ENCODE measurements at places on chromosomes 4 and X. TPM values are rescaled to one million over a fixed set of nuclear protein-coding genes. Genes with fewer than 3 reads are reported as not detected.

DNA sequence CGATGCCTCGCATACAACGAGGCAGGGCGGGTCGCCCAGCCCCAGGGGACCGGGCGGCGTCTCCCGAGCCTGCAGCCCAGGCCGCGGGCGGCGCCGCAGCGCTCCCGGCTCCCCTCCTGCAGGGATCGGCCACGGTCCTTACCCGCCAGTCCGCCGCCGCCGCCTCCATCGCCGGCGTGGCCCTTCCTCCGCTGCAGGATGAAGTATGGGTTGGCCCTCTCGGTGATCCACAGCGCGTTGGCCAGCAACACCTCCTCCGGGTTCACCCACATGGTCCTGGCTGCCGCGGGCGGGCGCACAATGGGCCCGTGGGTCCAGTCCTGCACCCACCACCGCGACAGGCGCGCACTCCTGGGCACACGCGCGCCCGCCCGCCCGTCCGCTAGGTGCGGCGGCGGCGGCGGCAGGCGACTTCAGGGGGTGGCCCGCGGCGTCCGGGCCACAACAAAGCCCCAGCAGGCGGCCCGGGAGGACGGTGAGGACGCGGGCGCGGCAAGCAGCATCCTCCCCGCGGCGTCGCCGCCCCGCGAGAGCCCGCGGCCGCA, 339 bp downstream of the TBC1D9 start:
- DNase-seq = peak; percentile 77

GRCh38 chrX:77704881-77705280, 81.1 kb downstream of the ATRX start:
- DNase-seq = no peak

DNA sequence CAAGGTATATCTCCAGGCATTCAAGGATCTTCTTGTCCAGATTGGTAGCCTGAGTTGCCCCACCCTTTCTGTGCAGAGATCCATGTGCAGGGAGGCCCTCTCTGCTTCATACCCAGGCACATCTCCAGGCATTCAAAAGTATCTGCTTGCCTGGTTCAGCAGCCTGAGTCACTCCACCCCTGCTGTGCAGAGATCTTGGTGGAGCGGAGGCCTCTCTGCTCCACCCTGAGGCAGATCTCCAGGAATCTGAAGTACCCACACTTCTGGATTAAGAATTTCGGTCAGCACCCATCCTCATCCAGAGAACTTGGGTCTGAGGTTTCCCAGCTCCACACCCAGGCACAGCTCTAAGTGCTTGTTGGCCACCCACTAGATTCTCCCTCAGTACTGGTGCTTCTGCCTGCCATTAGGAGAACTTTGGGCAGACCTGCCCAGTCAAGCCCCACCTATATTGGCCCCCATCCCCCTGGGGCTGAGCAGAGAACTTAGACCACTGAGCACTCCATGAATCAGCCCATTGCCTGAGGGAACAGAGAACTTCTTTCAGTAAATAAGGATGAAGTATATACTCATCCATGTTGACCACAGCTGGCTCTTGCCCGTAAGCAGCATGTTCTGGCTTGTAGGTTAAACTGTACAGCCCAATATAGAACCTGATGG, 199.5 kb upstream of the ZCCHC13 start:
- DNase-seq = peak; percentile 73

DNA sequence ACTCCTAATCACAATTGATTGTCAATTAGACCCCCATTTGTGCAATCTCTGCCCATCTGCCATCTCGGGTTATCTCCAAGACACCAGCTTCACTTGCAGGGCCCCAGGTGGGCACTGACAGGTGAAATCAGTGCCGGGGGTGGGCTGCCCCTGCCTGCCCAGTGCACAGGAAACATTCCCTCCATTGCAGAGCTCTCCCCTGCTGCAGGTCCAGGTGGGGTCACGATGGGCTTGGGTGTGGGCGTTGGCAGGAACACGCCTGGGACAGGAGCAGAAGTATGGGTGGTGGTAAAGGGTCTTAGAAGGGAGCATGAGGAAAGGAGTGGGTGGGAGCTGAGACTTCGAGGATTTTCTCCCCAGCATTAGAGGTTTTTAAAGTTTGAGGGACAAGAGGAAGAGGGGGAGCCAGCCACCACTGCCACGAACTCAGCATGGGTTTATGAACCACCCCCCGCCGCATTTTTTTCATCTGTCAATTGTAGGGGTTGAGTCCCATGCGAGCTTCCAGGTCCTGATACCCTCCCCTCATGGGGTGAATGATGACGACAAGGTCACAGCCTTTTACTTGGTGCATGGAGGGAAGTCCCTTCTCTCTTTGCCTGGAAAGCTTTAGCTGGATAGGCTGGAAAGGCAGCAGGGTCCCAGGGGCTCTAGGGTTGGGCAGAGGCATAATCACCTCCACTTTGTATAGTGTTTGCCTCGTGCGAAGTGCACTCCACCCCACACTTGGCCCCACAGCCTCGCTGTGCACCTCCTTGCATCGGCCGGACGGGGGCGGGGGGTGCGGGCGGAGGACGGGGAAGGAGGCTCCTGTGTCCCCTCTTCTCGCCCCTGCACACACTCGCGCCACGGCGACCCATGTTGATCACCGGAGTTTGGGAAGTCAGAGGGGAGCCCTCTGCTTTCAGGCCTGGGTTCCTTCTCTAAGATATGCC, 3.5 kb upstream of the NKX1-1 start:
- no peak for DNase-seq

- peak; percentile 88 for DNase-seq
These were observed 51.7 kb downstream of the TMEM154 start for GRCh38 chr4:152628128-152628527.

The SPOCK3 gene
- not detected for total RNA-seq

The CENPI gene
- 11.8 TPM for total RNA-seq

The JADE3 gene
- 4.6 TPM for total RNA-seq

The TRIM2 gene
- total RNA-seq = 26.4 TPM

The DDIT4L gene
- 3.2 TPM for total RNA-seq
